ENCODE measurements at places on chromosomes 6 and 20.

DNA sequence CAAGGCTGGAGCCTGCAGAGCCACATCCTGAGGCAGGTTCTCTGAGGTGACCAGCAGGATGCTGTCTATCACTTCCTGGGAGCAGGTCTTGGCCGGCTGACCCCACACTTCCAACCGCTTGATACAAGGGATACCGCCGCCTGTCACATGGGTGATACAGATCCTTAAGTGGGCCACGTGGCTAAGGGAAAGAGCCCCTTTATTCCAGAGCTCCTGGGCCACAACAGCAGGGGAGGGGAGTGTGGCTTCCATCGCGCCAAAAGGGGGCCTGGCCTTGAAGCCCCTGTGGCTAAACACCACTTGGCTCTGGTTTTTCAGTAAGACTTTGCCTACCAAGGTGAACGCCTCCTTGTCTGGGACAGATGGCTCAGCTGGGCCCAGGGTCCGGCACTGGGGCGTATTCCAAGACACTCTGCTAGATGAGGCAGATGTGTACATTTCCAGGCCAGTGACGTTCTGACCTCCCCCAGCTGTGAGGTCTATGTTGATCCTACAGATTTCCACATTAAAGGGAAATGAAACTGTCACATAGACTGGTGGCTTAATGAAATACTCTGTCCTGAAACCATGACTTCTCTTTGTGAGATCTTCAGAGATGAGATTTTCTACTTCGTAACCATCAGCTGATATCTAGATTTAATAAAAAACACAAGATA, 37.6 kb upstream of the AVP start:
- no peak for DNase-seq

GRCh38 chr6:107495971-107496370, 6.1 kb downstream of the SOBP start:
- DNase-seq = no peak

DNA sequence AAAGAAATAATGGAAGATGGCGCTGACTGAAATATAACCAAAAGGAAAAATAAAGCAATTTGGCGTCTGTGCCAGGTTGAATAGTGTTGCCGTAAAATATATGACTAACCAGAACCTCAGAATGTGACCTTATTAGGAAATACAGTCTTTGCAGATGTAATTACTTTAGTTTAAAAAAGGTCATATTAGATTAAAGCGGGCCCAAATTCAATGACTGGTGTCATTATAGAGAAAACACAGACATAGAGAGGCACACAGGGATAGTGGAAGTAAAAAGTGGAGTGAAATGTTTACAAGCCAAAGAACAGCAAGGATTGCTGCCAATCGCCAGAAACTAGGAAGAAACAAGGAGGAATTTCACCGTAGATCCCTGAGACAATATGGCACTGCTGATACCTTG, 521.2 kb downstream of the FRK start:
- DNase-seq = no peak

GRCh38 chr6:12386816-12387215, 96.7 kb downstream of the EDN1 start:
- no peak for DNase-seq

DNA sequence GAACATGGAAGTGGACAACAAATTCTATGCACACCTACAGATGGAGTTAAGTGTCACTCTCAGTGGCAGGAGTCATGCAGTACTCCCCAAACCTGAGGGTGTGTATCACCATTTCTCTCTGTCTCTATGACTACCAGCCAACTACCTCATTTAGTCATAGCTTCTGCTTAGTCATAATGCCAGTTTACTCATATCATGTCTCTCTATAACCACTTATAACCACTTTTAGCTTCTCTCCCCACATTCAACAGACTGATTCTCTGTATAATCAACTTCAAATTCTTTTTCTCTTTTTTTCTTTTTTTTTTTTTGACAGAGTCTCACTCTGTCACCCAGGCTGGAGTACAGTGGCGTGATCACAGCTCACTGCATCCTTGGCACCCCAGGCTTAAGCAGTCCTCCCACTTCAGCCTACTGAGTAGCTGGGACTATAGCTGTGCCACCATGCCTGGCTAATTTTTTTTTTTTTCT, 13.8 kb upstream of the GTF3C6 start:
- DNase-seq = no peak

GRCh38 chr6:129686941-129687627, 22.9 kb downstream of the ARHGAP18 start:
- DNase-seq = no peak

DNA sequence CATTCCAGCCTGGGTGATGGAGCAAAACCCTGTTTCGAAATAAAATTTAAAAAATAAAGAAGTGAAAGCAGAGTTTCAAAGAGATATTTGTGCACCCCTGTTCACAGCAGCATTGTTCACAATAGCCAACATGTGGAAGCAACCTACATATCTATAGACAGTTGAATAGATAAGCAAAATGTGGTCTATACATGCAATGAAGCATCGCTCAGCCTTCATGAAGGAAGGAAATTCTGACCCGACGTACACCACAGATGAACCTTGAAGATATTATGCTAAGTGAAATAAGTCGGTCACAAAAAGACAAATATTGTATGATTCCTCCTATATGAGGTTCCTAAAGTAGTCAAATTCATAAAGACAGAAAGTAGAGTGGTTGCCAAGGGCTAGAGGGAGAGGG, 6.5 kb upstream of the NCOA6 start:
- DNase-seq = no peak

- no peak for DNase-seq
These were observed 559.5 kb downstream of the UTRN start for GRCh38 chr6:144844596-144844995.

DNA sequence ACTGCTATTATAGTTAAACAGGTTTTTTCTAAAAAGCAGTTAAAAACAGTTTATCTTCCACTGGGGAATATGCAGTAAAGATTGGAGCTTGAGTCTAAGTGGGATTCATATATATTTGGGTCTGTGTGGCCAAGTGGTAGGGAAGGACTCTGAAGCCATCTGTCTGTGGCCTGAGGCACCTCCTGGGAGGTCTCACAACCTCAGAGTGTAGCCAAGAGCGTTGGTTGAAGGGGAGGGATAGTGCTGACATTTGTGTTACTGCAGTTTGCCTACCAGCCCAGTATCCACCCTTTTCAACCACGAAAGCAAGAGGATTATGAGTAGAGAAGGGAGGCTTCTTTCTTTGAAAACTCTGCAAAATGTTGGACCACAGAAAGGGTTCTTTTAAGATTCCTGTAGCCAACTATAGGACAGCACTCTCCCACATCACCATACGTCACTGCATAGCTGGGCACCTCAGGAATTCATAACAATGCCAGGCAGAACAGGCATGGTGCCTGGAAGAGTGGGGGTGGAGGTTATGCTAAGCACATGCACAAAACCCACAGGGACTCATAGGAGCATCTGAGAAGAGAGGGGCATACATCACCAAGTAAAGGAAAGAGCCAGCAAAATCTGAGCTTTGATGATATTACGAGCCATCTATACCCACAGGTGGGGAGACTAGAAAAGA, 90.5 kb upstream of the HEY2 start:
- DNase-seq = no peak

DNA sequence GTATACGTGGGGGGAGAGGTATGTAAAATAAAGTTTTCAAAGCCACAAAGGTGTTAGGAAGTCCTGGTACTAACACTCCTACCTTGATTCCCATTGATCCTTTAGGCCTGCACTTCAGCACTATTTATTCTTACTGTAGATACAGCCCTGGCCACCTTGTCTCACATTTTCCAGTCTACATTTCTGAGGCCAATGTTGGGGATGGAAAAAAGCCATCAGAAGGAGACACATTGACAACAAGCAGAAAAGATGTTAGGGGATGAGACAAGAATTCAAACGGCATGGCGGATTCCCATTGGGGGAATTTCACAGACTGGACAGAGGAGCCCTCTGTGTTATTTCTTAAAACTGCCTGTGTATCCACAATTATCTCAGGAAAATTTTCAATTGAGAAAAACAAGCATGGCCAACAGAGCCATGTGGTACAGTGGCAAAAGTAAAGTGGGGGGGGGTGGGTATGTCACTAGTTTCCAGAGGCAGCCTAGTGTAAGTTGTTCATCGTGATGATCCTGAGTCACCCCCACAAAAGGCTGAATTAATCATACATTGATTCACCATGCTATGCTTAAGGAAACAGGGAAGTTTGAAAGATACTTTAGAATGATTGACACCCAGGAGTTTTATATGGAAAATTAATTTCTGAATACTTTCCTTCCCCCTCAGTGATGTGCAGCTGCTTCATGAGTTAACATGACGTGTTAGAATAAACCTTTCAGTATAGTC, 40.5 kb downstream of the RREB1 start:
- no peak for DNase-seq

- DNase-seq = no peak
These were observed 265.3 kb downstream of the UST start for GRCh38 chr6:149012040-149012545.

DNA sequence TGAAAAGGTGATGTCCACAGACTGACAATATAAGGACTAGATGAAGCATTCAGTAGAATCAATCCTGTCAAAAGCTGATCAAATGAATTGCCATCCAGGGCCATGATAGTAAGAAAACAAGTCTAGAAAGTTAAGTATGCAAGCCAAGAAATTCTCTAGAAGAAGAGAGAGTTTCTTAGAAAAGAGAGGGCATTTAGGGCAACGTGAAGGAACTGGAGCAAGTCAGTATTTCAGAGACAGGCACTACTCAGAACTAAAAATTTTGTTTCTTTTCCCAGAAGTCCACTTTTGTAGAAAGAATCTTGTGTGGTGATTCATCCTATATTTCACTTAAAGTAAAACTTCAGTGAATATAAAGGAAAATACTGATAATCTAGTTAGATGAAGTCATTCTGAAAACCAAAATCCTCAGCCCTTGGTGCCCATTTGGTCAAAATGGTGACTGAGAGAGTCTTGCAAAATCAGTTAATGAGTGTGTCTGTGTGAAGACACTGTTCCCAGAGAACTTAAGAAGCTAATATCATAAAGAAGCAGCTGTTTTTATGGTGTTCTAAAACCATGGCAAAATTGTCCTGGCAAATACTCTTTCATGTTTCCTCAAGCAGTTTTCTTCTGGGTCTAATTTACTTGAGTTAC, 82.2 kb downstream of the COL19A1 start:
- no peak for DNase-seq

DNA sequence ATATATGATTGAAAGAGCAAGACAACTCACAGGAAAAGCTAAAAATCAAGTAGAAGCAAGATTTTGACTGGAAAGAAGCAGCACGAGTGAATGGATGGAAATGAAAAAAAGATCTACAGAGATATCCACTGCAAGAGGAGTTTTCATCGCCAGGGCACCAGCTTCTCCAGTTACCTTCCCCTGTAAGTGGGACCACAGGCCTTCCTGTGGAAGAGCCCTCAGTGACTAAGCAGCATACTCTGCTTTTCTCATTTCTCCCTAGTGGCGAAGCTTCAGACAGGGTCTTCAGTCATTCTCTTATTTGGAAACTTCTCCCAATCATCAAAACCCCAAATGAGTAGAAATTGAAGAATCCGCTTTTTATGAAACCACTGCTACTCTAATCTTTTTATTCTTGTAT, 40.5 kb downstream of the ADGRB3 start:
- no peak for DNase-seq

DNA sequence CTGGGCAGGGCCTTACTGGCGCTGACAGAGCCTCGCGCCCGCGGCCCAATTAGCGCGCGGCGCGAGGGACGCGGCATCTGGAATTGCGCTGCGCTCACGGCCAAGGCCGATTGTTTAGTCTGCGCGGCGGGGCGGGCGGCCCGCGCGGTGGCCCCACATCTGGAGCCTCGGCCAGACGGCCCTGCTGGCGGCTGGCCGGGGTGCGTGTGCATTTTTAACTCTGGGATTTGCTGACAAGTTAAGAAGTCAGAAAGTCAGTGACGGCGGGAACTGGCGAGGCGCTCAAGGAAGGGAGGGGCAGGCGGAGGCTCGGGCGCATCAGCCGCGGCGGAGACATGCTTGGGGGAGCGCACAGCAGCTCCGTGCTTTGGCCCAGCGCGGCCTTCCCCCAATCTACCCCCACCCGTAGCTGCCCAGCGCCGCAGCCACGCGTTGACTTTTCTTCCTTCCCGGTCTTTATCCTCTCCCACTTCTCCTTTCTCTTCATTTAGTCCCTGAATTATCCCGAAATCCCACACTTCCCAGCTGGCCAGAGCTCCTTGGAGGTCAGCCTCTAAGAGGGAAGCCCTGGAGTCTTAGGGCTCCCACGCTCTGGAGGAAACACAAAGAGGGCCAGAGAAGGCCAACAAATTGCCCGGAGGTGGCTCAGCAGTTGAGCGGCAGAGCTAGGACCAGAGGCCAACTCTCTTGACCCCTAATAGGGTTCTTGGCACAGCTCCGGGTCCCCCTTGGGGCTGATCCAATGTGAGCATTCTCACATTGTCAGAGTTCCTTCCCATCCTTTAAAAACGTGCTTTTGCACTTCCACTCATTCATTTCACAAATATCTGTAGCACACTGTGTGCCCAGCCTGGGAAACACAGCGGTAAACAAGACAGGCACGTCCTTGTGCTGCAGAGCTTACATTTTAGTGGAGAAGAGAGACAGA, 40.8 kb upstream of the FOXP4 start:
- DNase-seq = peak; percentile 74

- DNase-seq = no peak
These were observed 8.0 kb downstream of the QKI start for GRCh38 chr6:163422550-163422949.

DNA sequence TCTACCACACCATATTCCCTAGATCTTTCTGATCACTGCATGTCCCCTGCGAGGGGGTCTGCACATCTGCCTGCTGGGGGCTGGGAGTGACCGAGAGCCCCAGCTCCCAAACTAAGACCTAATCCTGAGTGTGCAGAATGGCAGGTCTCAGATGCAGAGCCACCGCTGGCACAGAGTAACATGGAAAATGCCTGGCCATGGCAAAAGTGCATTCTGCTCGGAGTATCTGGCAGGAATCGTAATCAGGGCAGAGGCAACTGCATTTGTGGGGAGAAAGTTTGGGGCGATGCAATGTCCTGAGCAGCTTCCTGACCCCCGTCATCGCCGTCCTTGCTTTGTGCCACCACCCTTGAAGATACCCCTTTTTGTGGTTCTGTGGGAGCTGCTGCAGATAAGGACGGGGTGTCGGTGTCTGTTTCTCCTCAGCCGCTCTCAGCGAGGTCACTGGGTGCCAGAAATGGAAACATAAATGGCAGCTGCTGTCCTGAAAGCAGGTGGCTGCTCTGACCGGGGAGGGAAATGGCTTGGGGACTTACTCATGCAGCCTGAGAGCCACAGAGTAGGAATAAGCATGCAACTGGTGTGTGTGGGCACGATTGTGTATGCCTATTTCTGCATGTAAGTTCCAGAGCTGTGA, 157.9 kb downstream of the LY86 start:
- DNase-seq = no peak

- DNase-seq = no peak
These were observed 89.9 kb downstream of the PDE7B start for GRCh38 chr6:135941275-135942025.

GRCh38 chr6:112760831-112761230, 413.7 kb downstream of the RFPL4B start:
- DNase-seq = no peak

GRCh38 chr6:8707369-8707768, 272.0 kb upstream of the SLC35B3 start:
- DNase-seq = no peak

- no peak for DNase-seq
These were observed 31.6 kb downstream of the DSE start for GRCh38 chr6:116402108-116402937.

GRCh38 chr6:155261111-155261900, 2.5 kb upstream of the CLDN20 start:
- no peak for DNase-seq

GRCh38 chr6:138417493-138418117, 13.6 kb downstream of the HEBP2 start:
- DNase-seq = no peak

GRCh38 chr6:35080821-35081425, 60.2 kb downstream of the TCP11 start:
- DNase-seq = no peak

Measured in frontal cortex (tissue), 4 donors.